Prostate gland (tissue), 2 donors: ENCODE measurements at places on chromosomes 4 and X. TPM values are rescaled to one million over a fixed set of nuclear protein-coding genes. Genes with fewer than 3 reads are reported as not detected.

DNA sequence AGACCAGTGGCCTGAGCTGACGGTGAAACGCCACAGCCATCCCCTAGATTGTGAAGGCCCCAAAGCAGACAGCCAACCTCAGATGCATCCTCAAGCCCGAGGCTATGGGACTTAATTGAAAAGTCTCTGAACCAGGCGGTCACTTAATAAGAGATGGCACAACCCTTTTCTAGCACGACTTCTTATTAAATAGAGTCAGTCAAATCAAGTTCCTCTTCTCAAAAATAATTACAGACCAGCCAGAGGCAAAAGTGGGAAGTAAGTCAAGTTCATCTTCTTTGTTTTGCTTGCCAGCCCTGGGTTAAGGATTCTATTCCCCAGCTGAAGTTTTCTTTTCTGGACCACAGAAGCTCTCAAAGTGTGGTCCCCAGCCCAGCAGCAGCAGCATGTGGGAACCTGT is 9.7 kb upstream of the SH3KBP1 start:
- DNase-seq = no peak

GRCh38 chr4:184792950-184793555 is 32.7 kb downstream of the ACSL1 start:
- DNase-seq = peak; percentile 71

DNA sequence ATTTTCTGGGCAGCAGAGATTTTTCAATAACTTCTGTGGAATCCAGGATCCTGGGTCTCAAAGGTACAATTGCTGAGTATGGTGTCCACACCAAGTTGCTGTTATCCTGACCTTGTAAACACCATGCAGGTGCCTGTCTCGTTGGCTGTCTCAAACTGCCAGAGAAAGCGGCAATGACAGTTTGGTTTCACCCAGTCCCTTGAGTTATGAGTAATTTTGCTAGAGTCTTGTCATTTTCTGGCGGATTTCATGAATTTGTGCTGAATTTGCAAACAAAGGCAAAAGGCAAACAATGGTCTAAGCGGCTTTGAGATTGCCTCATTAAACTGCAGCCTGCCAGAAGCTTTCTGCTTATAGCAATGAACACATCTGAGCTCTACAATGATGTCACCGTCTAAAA is 847.9 kb downstream of the RAB28 start:
- no peak for DNase-seq

DNA sequence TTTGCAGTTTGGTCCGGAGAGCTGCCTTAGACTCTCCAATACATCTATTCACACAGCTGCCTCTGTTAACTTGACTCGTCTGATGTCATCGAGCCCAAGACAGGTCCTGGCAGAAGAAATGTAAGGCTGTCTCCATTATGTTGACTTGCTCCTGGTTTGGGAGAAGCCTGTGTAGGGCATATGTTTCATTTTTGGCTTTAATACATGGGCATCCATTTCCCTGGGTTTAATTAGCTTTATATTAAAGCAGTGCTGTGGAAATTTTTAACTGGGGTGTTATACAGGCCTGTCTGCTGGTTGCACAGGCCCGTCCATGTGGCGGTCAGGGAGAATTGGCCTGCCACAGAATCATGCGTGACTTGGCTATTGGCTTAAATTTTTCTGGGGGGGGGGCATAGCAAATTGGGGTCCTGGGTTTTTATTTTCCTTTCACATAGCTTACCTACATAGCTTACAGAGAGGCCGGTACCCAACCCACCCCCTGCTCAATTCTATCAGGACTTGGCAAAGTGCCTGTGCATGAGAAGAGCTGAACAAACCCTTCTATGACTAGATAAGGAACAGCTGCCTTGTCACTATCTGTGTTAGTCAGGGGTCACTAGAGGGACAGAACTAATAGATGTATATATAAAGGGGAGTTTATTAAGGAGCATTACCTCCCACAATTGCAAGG is 123.5 kb upstream of the WDR1 start:
- DNase-seq = no peak

- DNase-seq = no peak
Measured at GRCh38 chrX:72392816-72393800, 87.4 kb upstream of the CITED1 start.

- DNase-seq = no peak
Measured at GRCh38 chrX:15567267-15567666, 33.5 kb downstream of the ACE2 start.

The ITIH6 gene
- 3.7 TPM for total RNA-seq

The TSPYL2 gene
- 34.3 TPM for total RNA-seq

The CENPE gene
- total RNA-seq = 0.87 TPM

The ASB5 gene
- total RNA-seq = 5.0 TPM

The TEX13C gene
- 2.2 TPM for total RNA-seq

The ZXDA gene
- total RNA-seq = 8.7 TPM
